ENCODE measurements at places on chromosomes 3 and 15. TPM values are rescaled to one million over a fixed set of nuclear protein-coding genes. Genes with fewer than 3 reads are reported as not detected.

The RBMS3 gene
- total RNA-seq = 0.25 TPM

The NME9 gene
- total RNA-seq = not detected

DNA sequence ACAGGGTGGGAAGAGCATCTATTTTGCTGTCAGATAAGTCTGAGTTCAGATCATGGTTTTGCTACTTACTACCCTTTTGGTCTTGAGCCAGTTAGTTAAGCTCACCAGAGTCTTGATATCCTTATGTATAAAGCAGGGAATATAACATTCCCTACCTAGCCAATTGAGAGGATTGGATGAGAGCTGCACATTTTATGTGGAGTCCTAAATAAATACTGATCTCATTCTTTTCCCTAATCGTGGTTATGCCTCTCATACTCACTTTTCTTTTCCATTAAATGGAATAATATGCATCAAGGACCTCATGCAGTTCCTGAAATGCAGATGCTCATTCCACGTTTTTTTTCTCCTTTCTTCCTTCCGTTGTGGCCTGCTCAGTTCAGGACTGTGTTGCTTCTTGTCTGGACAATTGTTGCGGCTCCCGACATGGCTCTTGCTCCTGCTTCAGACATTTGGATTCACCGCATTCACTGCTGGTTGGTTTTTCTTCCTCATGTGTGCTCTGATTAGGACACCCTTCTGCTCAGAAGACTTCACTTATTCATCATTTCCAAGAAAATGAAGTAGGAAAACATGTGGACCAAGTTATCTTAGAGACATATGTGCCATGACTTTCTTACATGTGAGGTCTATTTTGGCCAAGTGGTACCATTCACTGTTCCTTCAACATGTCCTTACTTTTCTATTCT is 90.2 kb downstream of the NFKBIZ start:
- DNase-seq = no peak

DNA sequence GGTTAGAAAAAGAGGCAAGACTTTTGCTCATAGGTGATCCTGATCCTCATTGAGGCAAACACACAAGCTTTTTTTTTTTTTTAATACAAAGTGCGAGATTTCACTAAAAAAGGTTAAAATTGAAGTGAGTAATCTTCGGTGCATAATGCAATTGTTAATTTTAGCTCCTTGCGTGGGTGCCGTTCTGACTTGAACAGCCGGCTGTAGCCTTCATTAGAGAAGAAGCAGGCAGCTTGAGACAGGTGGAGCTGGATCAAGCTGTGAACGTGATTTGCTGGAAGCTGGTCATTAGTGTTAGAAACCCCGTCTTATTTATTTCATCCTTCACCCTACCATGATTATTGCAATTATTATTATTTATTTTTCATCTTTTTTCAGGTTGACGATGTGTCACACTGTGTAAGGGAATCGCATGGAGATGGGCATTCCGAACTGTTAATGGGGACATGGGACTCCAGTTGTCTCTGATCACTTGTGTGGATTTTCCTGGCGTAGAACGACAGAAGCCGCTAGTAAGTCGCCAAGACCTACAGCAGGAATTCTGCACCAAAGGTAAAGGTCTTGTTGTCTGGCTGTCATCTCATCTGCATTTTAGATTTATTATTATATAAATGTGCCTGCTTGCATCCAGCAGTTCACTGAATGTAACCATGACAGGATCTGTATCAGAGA is 40.2 kb downstream of the ARPP21 start:
- no peak for DNase-seq

DNA sequence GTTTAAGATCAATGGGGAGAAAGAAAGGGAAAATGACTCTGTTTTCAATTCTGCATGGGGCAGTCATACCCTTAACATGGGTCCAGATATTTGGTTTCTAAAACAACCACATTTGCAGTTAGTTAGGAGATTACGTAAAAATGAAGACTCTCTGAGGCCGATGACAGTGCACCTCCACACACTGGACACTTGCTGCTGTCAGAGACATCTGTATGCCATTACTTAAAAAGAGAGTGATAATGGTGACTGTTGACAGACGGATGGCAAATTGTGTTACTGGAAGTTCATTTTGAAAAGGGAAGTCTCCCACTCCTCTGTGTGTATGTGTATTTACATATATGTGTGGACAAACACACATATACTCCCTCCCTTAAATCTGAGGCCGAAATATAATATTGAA is 304.5 kb upstream of the SEMA6D start:
- DNase-seq = no peak

DNA sequence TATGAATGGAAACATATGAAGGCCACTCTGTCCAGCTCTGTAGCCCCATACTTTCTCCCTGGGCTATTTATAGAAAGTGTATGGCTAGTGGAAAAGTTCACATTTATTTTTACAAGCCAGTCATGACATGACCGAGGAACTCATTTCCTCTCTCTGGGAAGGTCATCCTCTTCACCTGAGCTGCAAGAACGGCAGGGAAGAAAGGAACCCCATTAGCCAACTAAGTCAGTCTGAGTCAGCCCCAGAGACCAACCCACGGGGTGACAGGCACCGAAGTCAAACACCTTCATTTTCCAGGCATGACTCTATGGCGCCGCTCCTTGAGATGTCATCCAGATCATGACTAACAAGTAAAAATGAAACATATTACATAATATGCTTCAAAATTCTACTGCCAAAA is 4.8 kb downstream of the PAQR9 start:
- DNase-seq = no peak

GRCh38 chr15:63544258-63545026 is 40.0 kb downstream of the USP3 start:
- DNase-seq = no peak

- no peak for DNase-seq
Measured at GRCh38 chr3:34374521-34374920, 576.1 kb downstream of the PDCD6IP start.

DNA sequence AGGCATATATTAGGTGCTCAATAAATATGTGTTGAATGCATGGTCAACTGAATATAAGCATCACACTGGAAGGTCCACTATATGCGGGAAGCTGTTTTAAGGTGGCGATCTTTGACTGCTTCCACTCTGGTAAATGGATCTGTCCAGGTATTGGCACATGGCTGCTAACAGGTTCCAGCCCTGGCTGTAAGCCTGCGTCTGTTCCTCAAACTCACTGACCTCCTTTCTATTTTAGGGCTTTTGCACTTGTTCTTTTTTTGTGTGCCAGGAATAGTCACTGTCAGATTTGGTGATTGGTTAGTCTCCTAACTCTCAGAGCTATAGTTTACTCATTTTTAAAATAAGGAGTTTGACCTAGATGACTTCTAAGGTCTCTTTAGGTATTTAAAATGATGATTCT is 46.2 kb downstream of the ADAMTSL3 start:
- no peak for DNase-seq

DNA sequence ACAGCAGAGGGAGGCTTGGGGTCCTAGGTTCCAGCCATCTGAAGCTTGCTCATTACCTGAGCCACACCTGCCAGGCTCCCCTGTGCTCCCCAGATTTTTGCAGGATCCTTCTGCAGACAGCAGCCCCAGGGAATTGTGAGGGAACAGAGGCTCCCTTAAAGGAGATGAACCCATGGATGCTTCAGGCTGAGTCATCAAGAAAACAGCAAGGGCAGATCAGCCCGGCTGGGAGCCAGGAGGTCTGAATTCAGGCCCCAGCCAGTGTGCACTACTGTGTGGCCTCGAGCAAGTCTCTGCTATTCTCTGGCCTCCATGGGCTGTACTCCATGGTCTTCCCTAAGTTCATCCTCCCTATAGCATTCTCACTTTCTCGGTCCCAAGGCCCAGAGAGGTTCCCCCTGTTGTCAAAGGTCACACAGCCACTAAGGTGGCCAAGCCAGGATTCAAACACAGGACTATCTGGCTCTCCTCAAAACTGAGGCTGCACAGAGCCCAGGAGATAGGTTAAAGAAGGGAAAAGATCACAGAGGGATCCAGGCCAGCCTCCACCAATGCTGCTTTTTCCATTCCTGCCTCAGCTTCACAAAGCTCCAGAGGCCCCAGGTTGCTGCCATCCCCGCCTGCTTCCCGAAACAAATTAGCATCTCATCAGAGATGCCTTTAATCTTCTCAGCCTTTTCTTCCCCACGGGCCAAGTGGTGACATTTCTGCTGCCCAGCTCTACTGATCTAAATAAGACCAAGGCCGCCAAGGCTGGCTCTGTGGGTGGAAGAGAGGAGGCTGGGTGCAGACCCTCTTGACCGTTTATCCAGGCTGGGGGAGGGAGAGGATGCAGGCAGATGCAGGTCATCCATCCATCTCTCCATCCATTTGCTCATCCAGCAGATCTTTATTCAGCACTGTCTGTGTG is 21.2 kb upstream of the GRIP2 start:
- DNase-seq = no peak

DNA sequence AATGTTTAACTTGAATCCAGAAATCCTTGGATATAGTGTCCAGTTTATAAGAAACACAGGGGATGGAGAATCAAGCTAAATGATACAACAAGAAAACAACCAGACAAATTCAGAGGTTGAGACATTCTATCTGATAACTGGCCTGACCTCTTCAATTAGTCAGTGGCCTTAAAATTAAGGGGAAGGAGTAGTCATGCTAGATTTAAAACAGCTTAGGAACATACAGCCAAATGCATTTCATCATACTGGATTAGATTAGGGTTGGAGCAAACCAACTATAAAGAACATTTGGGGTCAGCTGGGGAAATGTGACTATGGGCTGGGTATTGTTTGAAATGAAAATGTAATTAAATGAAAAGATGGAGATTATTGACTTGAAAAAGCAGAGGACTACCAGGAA is 53.3 kb downstream of the PPARG start:
- DNase-seq = no peak

- DNase-seq = peak; percentile 43
Measured at GRCh38 chr15:60392601-60392985, 5.2 kb downstream of the ANXA2 start.

- DNase-seq = no peak
Measured at GRCh38 chr3:5298453-5298852, 110.9 kb downstream of the EDEM1 start.

DNA sequence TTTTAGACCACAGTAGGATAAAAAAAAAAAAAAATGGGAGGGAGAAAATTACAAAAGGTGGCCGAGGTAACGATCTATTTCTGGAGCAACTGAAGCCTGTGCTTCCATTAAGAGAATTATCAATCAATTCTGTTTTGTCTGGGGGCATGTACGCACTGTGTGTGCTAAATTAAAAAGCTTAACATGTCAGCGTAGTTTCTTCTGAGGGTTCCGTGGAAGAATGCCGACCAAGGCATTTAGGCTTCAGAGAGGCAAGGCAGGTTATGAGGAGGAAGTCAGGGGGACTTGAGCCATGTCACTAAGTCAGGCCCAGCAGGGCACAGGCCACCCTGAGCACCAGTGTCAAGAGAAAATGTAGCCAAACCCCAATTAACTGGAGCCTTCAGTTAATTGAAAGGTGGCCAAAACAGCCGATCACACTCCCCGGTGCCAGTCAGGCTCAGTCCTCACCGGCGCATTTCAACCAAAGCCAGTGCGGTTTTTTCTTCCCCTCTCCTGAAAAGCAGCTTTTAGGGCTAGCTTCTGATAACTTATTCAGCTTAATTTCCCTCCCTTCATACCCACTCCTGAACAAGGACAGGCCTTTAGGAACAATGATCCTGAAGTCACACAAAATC is 113.9 kb downstream of the MEGF11 start:
- DNase-seq = no peak

- DNase-seq = no peak
Measured at GRCh38 chr3:143963946-143964345, 7.7 kb upstream of the DIPK2A start.

DNA sequence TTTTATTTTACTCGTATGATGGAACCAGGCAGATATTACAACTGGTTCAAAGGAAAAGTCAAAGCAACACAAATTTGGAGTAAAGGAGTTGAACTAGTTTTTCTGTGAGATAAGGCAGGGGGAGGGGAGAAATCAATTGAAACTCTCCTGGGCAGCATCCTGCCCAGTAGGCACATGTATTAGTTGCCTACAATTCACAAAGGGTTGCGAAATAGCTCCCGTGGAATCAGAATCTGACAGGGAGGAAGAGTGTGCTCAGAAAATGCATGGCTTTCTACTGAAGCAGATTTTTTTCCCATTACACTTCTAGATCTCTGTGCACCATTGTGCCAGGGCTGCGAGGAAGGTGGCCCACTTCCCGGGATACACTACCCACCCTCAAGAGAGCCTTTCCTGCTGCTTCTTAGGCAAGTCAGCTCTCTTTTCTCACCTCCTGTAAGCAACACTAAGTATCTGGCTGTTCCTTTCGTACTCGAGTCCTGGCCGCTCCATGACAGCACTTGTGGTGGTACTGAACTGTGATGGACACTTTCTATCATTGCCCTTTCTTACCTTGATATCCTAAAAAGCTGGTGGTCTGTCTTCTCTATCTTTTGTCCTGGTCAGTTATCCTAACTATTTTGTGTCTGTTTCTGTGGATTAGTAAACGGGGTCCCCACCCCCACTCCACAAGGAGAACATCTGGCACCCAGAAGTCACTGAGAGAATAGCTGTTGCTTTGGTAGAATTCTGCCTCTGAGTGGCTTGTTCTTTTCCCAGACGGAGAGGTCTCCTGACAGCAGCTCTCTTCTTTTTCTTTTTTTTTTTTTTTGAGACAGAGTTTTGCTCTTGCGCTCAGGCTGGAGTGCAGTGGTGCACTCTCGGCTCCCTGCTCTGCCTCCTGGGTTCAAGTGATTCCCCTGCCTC is 74.8 kb downstream of the RPL39L start:
- DNase-seq = no peak

- no peak for DNase-seq
Measured at GRCh38 chr3:118485693-118486092, 549.0 kb downstream of the IGSF11 start.

DNA sequence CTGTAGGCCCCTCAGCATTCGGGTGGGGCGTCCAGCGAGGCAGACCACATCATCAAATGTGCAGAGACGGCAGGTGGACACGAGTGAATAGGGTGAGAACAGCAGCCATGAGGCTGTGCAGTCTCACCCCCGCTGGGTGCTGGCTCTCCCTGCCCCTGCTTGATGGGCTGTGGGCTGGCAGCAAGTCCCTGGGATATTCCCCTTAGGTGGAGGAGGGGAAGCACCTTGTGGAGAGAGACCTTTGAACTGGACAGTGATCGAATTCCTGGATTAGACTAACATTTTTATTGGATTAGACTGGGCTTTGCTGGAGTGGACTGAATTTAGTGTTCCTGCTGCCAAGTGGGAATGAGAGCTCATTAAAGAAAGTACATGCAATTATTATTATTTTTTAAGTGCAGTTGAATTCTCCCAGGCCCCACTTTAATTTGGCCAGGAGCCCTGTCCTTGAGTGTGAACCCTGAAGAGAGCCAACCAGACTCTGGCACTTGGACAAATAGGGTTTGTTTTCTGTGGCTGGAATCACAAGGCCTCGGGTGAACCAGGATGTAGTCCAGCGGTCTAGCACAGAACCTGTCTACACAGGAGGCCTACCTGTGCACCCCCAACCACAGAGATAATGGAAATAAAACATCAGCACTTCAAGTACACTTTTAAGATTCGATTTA is 193.1 kb downstream of the ABHD5 start:
- no peak for DNase-seq

DNA sequence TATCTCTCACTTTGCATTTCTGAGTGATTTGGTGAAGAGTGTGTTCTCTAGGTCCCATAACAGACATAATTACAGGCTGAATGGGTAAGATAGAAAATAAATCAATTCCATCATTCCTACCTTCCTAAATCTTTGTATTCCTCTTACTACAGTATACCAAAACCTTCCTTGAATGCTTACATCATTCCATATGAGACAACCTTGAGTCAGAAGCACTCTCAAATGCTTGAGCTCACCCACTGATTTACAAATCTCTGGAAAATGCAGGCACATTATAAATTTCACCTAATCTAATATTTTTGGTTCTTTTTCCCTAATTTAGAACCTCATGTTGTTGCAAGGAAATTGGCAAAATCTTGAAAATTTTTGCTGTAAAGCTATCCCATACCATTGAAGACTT is 239.1 kb downstream of the CBLB start:
- DNase-seq = no peak
